GM12878 (cell line): ENCODE measurements at places on chromosomes 16 and 17. TPM values are rescaled to one million over a fixed set of nuclear protein-coding genes. Genes with fewer than 3 reads are reported as not detected.

DNA sequence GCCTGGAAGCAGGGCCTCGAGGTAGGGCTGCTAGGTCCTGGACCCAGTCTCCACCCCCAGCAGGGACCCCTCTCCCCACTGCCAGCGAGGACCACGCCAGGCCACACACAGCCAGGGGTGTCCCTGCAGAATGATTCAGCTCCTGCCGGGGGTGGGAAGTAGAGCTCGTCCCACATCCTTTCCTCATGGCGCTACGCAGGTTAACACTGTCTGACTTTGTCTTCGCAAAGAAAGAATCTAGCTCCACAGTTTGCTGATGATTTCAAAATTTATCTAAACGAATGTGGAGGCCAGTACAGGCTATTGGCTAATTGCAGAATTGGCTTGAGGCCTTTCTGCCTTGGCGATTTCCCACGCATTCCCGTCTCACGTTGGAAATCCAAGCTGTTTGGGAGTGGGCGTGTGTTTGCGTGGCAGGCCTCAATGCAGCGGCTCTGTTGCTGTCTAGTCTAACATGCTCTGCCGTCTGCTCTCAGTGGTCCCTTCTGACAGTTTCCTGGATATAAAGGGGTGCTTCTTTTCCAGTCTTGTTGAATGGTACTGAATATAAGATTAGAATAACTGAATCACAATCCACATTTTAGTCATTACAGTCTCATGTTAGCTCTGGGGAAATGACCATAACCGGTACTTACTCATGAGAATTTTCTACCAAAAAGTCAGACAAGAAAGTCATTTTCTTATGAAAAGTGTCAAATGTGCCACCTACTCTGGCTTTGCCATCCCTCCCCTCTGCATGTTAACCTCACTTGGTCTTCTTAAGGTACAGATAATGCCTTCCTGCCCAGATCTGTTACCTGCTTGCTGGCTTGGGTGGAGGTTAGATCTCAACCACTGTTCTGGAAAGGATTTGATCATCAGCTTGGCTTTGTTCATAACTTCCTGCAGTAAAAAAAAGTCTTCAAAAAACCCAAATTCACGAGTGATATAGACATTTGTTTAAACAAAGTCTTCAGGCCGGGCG lies 252.4 kb downstream of the NTN1 start:
- H3K4me1 ChIP-seq, result no peaks in the 10 kb centered on the region
- H3K36me3 ChIP-seq, result no peaks in the 10 kb centered on the region
- no peaks in the 10 kb centered on the region for H3K27me3 ChIP-seq
- no peak for DNase-seq

DNA sequence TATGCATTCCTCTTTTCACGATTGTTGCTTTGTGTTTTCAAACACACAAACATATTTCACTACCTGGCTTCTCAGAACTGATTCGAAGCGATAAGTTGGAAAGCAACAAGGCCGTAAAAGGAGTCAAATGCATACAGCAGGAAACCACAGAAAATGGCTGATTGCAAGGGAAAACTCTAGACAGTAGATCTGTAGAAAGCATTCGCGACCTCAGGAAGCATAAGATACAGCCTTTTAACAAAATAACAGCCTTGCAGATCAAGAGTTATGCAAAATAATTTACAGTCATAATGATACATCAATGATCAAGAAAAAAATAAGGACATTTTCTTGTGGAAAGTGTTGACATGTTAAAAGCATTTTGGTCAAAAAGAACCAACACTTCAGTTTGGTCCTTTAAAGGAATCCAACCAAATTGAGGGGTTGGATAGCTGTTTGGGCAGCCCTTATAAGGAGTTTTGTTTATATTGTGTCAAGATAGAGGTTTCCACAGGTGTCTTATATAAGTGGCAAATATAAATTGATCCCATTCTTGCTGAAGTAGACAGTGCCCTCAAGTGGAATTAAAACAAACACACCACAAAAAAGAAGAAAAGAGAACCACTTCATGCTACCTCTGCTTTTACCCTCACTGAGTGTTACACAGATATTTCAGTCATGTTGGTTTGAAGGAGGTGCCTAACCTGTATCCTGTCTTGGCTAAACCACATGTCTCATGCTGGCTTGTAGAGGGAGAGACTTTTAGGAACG lies 5.5 kb downstream of the CYLD start:
- peaks cover 20% of the 10 kb centered on the region for H3K4me1 ChIP-seq
- DNase-seq, result peak; percentile 57
- H3K4me3 ChIP-seq, result peak overlapping the region; percentile 62; the same call in 1 of the 2 replicates
- H3K27ac ChIP-seq, result peak overlapping the region; percentile 75
- H3K27me3 ChIP-seq, result no peaks in the 10 kb centered on the region

Gene TMEM114
- not detected in 2 replicates for total RNA-seq

DNA sequence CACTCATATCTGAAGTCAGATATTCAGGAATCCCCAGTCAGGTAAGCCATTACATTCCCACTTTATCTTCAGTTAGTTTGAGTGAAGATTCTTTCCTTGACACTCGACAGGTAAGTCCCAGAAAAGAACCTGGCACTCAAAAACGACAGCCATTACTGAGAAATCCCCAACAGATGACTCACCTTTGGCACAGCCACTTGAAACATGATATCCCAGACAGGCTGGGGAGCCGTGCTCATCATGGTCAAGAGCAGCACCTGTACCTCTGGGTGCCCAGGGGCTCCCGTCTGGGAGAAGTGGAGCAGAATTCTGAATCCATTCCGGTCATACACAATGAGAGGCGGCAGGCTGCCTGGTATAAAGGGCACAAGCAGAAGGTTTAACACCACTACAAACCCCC lies 16.8 kb upstream of the COG7 start:
- no peak overlapping the region for H3K4me3 ChIP-seq
- DNase-seq, result no peak
- H3K4me1 ChIP-seq, result no peaks in the 10 kb centered on the region
- H3K36me3 ChIP-seq, result peaks cover 44% of the 10 kb centered on the region

Gene PRSS36
- 0.46 TPM in 1 of 2 replicates, not detected in the other for total RNA-seq

DNA sequence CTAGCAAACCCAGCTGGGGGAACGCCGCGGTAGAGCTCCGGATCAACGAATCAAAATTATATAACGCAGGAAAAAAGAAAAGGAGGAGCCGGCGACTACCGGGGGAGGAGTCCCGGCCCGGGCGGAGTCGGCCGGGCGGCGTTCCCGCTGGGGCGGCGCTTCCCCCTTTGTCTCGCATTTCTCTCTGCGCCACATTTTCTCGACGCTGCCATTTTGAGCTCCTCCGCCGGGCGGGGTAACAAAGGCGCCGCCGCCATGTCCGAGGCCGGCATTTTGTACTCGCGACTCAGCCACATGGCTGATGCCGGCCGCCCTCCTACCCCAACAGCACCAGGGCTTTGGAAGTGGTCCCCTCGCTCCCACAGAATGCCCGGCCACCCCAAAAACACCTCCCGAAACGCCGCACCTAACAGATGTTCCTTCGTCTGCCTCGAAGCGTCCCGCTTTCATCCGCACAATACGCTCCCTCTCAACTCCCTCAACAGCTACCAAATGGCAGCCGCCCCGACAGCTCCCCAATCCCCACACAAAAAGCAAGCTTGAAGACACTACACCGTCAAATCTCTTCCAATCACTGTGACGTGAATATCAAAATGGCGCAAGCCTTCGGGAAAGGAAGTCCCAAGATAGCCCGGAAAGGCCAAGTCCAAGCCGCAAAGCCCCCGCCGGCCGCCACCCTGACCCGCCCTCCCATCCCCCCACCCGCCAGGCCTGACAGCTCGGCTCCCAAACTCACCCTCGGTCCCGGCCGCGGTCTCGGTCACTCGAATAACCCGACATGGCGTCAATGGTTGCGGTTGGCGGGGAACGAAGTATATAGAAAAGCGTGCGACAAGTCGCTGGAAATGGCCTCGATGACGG lies 519 bp downstream of the DDX5 start:
- H3K27me3 ChIP-seq, result no peaks in the 10 kb centered on the region
- peaks cover 41% of the 10 kb centered on the region for H3K36me3 ChIP-seq
- peak overlapping the region; percentile 100 for H3K27ac ChIP-seq
- H3K4me1 ChIP-seq, result peaks cover 7% of the 10 kb centered on the region; the same call in 1 of the 2 replicates
- H3K4me3 ChIP-seq, result peak overlapping the region; percentile 100

GRCh38 chr16:31484491-31485171 lies 1.7 kb downstream of the SLC5A2 start:
- H3K4me1 ChIP-seq, result 0 out of 2 replicates have a peak, but pooled peaks cover 3% of the 10 kb centered on the region
- no peak overlapping the region for H3K4me3 ChIP-seq
- DNase-seq, result no peak
- H3K27me3 ChIP-seq, result peaks cover 2% of the 10 kb centered on the region
- no peak overlapping the region for H3K27ac ChIP-seq

DNA sequence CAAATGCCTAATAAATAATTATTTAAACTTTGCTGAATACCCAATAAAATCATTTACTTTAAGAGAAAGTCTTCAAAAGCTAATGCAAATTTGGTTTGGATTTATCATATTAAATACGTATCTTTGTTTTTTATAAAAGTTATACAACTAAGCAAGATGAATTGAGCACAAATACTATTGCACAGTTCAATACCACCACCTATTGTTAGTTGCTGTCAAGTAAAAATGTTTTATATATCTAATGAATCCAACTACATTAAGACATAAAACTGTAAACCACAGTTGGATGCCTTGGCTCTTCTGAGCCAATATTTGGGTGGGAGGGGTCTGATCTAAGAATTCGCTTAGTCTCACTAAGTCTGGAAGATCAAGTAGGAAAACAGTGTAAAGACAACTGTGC lies 7.7 kb downstream of the FBXL20 start:
- H3K4me3 ChIP-seq, result no peak overlapping the region
- H3K27me3 ChIP-seq, result no peaks in the 10 kb centered on the region
- no peaks in the 10 kb centered on the region for H3K36me3 ChIP-seq

Gene HS3ST3B1
- total RNA-seq, result 0.11 and 0.13 TPM in 2 replicates

Gene FAAP100
- 39.6 and 46.2 TPM in 2 replicates for total RNA-seq

DNA sequence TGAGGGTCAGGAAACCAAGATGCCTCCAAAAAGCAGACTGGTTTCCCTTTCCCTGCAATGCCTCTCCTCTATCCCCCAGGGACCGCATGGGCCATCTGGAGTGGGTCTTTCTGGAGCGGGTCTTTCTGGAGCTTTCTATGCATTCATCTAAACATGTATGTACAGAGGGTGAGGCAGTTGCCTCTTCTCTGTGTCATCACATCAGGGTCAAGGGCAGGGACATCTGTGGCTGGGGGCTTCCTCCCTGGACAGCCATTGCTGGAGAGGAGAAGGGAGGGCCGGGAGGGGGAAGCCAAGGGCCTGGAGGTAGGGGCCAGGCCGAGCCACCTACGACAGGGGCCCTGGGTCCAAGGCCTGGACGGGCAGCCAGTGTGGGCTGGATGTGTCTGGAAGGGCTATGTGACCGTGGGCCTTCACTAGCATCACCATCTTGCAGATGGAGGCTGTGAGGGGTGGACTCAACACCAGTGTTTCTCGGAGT lies 840 bp downstream of the ADCY7 start:
- no peak for DNase-seq
- peak overlapping the region; percentile 87 for H3K27ac ChIP-seq
- peaks cover 34% of the 10 kb centered on the region for H3K4me1 ChIP-seq

DNA sequence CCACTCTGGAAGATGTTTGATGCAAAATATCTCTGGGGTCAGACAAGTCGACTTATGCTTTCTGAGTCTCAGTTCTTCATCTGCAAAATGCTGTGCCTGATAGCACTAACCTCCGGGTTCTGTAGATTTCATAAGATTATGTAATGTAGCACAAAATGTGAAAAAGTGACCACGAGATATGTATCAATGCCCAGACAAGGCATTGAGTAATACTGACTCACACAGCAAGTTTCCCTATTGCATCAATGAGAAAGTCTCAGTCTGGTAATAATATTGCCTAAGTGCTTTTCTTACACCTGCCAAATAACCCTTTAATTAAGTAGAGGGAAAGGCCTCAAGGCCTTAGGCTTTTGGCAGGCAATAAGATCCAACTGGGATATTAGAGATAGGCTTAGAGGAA lies 41.4 kb upstream of the MMP2 start:
- H3K36me3 ChIP-seq, result no peaks in the 10 kb centered on the region
- no peaks in the 10 kb centered on the region for H3K4me1 ChIP-seq
- no peak for DNase-seq
- no peaks in the 10 kb centered on the region for H3K27me3 ChIP-seq
- H3K4me3 ChIP-seq, result no peak overlapping the region

Gene EVI2B
- 51.0 and 52.7 TPM in 2 replicates for total RNA-seq

GRCh38 chr17:61202564-61202963 lies 197.1 kb upstream of the TBX2 start:
- H3K27me3 ChIP-seq, result no peaks in the 10 kb centered on the region
- H3K4me1 ChIP-seq, result no peaks in the 10 kb centered on the region
- H3K27ac ChIP-seq, result no peak overlapping the region
- no peak overlapping the region for H3K4me3 ChIP-seq
- no peaks in the 10 kb centered on the region for H3K36me3 ChIP-seq
- no peak for DNase-seq

DNA sequence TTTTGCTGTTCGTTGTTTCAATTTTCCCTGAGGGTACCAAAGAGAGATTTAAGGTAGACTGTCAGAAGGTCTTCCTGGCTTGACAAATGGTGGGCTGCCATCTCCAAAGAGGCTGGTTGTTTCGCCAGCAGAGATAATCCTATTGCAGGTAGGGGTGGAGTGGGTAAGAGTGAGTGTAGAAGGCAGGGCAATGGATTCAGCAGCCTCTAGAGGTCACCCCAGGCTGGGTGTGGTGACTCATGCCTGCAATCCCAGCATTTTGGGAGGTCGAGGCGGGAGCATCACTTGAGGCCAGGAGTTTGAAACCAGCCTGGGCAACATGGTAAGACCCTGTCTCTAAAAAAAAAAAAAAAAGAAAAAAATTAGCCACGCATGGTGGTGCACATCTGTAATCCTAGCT lies 34.6 kb downstream of the DCAKD start:
- no peak for DNase-seq
- H3K4me1 ChIP-seq, result peaks cover 17% of the 10 kb centered on the region
- no peak overlapping the region for H3K4me3 ChIP-seq

Gene DNAJA2
- 71.8 and 74.1 TPM in 2 replicates for total RNA-seq

- H3K36me3 ChIP-seq, result no peaks in the 10 kb centered on the region
- H3K4me1 ChIP-seq, result no peaks in the 10 kb centered on the region
- no peak overlapping the region for H3K4me3 ChIP-seq
- H3K27ac ChIP-seq, result no peak overlapping the region
- DNase-seq, result no peak
- no peaks in the 10 kb centered on the region for H3K27me3 ChIP-seq
These were observed 39.5 kb downstream of the RBFOX1 start for GRCh38 chr16:7372095-7372494.

Gene RPL13
- total RNA-seq, result 4,034 and 4,132 TPM in 2 replicates

GRCh38 chr16:23384878-23385277 lies 68.1 kb downstream of the COG7 start:
- DNase-seq, result no peak
- no peak overlapping the region for H3K4me3 ChIP-seq
- no peak overlapping the region for H3K27ac ChIP-seq
- no peaks in the 10 kb centered on the region for H3K27me3 ChIP-seq
- peaks cover 3% of the 10 kb centered on the region; the same call in 1 of the 2 replicates for H3K36me3 ChIP-seq
- no peaks in the 10 kb centered on the region for H3K4me1 ChIP-seq

GRCh38 chr17:61073131-61073530 lies 326.5 kb upstream of the TBX2 start:
- no peak overlapping the region for H3K27ac ChIP-seq
- H3K4me1 ChIP-seq, result no peaks in the 10 kb centered on the region
- H3K27me3 ChIP-seq, result no peaks in the 10 kb centered on the region
- H3K4me3 ChIP-seq, result no peak overlapping the region
- DNase-seq, result no peak
- H3K36me3 ChIP-seq, result no peaks in the 10 kb centered on the region
